Cortex of kidney (tissue), 1 donor: ENCODE measurements at places on chromosomes 5 and 9.

DNA sequence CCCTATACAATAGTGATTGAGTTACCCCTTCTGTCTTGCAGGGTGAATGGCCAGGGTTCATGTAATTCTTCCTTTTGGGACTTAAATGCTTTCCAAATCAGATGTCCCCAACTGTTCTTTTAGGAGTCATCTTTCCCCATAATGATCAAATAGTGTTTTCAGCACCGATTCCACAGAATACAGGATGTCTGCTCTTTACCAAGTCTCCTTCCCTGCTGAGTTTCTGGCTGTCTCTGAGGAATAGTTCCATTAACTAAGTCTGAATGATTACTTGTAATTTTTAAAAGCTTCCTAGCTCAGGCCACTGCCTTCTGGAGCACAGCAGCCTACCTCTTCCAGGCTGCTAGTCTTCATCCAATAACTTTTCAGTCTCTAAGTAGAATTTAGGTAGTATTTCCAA lies 630.7 kb upstream of the ZNF608 start:
- no peak for DNase-seq

- DNase-seq = no peak
Measured at GRCh38 chr9:20632705-20633104, 10.4 kb upstream of the MLLT3 start.

DNA sequence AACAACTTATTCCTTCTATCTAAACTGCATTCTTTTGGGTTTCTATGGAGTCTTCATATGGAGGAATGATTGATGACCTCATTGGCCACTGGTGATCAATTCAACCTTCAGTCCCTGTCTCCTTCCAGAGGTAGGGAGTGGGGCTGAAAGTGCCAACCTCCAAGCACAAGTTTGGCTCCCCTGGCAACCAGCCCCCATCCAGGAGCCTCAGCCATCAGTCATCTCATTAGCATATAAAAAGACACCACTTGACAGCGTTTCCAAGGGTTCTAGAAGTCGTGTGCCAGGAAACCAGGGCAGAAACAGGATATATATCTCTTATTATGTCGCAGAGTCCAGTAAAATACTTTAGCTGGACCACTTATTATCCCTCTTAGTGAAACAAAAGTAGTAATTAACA lies 9.8 kb downstream of the SLC31A2 start:
- DNase-seq = no peak

GRCh38 chr5:81081461-81081835 lies 121.3 kb downstream of the RASGRF2 start:
- DNase-seq = no peak

DNA sequence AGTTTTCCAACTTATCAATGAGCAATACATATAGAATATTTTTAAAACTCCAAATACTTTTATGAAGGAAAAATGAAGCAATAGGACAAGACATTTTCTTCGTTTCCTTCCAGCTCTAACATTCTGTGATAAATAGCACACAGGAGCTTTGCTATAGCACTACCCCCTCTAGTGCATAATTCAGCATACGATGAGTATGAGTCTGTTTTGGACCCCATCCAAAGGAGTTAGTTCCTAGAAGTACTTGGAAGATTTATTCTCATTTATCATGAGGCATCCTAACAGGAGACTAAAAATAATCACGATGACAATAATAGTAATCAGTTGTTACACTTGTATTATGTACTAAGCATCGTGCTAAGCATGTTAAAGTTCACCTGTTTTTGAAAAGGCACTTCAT lies 1061.3 kb upstream of the DMAC1 start:
- DNase-seq = no peak

DNA sequence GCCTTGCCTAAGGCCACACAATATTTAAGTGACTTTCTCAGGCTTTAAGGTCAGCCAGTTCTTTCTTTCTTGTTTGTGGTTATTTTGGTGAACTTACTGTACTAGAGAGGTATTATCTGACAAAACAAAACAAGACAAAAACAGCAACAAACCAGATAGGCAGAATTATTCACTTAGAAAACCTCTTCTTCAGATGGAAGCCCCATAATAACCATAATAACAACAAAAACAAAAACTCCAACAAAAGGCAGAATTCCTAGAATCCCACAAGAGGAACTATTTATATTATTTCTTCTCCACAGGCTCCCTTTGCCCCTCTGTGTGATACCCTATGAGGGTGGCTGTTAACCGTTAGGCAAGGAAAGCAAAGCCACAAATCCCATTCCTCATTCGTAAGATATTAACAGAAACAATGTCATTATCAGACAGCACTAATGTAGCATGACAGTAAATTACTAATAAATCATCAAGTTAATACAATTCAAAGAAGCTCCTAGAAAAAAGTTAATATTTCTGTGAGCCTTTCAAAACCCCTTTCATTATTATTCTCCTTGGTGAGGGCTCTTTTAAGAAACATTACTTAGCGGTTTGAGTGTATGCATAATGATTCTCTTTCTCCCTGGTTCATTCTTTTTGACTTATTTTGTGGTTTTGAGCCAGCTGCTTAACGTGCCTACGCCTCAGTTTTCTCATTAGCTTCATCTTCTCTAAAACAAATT lies 274.9 kb downstream of the EFNA5 start:
- no peak for DNase-seq

DNA sequence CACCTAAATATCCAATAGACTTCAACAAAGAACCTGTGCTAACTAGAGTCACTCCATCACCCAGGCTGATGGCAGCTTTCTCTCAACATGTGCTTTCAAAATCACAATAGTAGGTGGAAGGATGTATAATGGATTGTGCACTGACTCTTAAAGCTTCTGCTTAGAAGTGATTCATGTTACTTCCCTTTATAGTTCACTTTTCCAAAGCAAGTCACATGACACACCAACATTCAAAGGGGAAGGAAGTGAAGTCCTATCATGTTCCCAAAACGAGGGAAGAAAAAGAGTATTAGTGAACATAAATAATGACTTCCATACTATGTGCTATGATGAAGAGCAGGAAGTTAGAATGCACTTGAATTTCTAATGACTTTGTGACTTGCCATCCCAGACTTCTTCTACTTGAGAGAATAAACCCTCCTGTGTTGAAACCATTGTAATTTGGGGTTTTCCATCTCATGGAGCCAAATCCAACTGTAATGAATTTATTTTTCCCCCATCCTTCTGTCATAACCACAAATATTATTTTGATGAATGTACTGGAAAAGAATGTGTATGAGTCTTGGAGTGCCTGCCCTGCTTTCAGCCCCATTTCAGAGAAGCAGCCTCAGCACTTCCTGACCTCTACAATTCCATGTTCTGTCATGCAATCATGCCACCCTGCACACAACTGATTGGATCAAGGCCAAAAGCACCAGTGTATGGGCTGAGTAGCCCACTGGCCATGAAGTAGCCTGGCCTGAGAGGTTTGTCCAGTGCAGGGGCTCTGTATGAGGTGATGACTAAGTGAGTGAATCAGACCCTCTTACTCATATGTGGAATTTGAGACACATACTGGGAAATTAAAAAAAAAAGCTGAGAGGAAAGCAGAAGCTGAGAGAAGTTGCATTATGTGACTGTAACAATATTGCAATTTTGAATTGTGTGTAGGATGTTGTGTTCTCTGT lies 525.9 kb upstream of the CLINT1 start:
- no peak for DNase-seq

DNA sequence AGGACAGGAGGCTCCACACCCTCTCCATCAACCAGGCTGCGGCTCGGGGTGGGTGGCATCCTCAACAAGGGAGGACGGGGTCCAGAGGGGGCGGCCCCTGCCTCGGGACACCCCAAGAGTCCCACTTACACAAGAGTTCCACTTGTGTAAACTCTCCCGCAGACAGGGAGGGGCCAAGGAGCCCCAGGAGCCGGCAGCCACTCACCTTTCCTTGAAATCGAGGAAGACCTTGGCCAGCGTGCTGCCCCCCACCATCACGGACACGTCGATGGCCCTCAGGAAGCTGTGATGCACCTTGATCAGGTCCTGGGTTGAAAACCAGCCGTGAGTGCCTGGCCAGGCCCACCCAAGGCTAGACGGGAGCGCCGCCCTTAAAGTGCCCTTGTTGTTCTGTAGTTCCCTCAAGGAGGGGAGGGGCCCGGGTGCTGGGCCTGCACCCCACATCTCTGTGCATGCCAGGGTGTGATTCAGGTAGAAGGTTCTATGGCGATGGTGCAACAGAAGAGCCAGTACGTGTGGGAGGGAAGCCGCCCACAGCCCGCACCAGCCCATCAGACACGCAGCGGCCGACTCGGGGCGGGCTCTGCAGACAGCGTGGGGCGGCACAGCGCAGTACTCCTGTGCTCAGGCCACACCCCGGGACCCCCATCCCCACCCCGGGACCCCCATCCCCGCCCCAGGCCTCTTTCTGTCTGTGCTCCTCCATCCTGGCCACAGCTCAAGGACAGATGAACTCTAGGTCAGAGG lies 67.9 kb upstream of the SARDH start:
- no peak for DNase-seq

GRCh38 chr9:107586493-107586892 lies 96.9 kb upstream of the KLF4 start:
- no peak for DNase-seq

DNA sequence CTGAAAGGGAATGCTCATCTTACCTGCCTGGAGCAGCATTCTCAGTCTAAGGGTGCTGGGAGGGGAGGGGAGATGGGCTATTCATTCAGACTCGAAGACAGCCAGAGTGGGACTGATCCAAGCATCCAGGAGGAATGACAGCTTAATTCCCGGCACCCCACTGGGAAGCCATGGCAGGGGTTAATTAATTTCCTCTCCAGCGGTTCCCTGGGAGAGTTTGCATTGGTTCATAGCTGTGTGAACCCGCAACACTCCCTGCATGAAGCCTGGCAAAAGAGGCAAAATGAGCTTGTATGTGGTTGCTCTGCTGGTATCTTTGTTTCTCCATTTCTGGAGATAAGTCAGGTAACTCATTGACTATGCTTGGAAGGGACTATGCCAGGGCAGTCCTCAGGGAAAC lies 401.0 kb upstream of the SLC24A2 start:
- no peak for DNase-seq

DNA sequence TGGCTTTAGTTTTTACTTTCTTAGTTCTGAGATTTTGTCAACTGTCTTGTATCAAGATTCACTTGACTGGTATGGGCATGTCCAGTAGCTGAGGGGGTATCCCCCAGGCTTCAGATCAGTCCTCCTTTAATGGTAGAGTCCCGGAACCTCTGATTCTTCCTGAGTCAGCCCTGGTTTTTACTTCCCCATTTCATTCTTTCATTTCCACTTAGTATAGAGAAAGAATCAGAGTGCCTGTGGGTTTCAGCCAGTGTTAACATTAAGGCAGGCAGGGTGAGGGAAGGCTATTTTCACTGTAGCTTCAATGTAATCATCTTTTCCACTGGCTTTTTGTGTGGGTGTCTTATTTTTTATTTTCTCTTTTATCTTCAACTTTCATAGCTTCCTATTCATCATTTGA lies 8.3 kb upstream of the COMMD10 start:
- no peak for DNase-seq

DNA sequence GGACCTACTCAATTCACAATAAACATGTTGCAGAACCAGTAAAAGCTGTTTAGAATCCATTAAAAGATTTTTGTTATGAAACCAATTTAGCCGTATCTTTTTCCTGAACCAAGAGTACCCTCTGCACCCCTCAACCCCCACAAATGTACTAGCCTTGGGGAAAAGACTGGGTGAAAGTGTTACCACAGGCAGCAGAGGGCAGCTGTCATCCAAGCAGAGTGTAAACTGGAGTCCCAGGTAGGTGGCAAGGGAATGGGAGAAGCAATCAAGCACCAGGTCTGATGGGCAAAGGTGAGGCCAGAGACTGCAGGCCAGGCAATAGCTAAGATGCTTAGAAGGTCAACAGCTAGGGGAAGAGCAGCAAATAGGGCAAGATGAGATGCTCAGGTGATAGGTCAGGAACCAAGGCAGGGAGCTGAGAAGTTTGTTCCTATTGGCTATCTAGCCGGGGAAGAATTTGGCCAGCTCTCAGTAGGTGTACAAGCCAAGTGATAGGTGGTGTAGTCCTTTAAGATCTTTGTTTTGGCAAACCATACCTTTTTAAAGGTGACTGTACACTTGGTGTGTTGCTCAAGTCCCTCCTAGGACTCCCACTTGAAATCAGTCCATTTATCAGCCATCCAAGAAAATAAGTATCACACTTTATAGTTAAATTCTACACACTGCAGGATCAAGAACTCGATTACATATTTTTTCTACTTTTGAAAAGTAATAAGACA lies 77.8 kb upstream of the CCDC112 start:
- DNase-seq = no peak

DNA sequence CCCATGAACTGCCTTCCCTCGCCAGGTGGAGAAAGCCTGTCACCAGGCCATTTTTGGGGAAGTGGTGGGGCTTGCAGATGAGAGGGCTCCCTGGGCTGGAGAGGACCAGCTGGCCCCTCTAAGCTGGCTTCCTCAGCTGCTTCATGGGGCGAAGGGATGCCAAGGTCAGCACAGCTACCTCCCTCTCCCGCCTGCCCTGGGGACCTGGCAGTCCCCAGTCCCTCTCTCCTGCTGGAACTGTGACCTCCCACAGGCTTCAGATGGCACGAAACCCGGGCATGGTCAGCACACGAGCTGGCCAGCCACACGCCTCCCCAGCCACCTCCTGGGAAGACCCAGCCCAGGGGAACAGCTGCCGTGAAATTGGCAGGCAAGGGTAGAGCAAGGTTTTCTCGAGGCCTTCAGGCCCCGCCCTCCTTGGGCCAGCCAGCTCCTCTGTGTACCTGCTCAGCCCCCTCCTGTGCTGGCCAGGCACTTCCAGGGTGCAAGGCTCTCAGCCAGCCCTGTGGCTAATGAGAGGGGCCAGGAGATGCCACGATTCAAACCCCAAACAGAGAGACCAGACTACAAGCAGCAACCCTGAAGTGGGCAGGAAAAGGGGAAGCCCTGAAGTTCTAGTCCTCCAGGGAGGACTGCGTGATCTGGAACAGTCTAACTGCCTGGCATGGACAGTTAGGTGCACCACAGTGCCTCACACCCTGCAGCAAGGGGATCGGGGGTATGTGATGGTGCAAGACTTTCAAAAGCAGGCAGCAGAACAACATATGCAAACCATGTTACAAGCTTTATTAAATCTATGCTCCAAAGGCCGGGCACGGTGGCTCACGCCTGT lies 12.9 kb downstream of the PLPP7 start:
- DNase-seq = no peak
